Activated CD4-positive, alpha-beta T cell treated with anti-CD3 and anti-CD28 coated beads, Interleukin-2, amount 10 ng/mL, durations not matched to agents 24 days and 14 days (primary cell): ENCODE measurements at places on chromosomes 3 and 15. TPM values are rescaled to one million over a fixed set of nuclear protein-coding genes. Genes with fewer than 3 reads are reported as not detected.

The SOX14 gene
- not detected in 2 replicates for total RNA-seq

DNA sequence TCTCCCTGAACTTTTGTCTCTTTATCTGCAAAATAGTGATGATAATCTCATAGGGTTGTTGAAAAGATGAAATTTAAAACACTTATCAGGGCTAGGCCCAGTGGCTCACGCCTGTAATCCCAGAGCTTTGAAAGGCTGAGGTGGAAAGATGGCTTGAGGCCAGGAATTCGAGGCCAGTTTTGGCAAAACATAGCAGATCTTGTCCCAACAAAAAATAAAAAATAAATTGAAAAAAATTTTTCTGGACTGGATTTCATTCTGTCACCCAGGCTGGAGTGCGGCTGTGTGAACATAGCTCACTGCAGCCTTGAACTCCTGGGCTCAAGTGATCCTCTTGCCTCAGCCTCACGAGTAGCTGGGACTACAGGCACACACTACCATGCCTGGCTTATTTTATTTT, 29.6 kb downstream of the LMLN start:
- DNase-seq: no peak

The CSPG5 gene
- total RNA-seq: 1.7 and 2.0 TPM in 2 replicates

GRCh38 chr15:90154861-90155626, 46.1 kb upstream of the SEMA4B start:
- DNase-seq: no peak
